ENCODE measurements at places on chromosomes 11 and 22.

- no peak for DNase-seq
Observed at GRCh38 chr11:10803676-10804075, 5.0 kb downstream of the EIF4G2 start.

GRCh38 chr11:118842369-118842768, 41.3 kb upstream of the CXCR5 start:
- no peak for DNase-seq

GRCh38 chr22:35977136-35977535, 51.5 kb downstream of the RBFOX2 start:
- DNase-seq = no peak

- DNase-seq = no peak
Observed at GRCh38 chr11:32231909-32232493, 141.1 kb downstream of the RCN1 start.

DNA sequence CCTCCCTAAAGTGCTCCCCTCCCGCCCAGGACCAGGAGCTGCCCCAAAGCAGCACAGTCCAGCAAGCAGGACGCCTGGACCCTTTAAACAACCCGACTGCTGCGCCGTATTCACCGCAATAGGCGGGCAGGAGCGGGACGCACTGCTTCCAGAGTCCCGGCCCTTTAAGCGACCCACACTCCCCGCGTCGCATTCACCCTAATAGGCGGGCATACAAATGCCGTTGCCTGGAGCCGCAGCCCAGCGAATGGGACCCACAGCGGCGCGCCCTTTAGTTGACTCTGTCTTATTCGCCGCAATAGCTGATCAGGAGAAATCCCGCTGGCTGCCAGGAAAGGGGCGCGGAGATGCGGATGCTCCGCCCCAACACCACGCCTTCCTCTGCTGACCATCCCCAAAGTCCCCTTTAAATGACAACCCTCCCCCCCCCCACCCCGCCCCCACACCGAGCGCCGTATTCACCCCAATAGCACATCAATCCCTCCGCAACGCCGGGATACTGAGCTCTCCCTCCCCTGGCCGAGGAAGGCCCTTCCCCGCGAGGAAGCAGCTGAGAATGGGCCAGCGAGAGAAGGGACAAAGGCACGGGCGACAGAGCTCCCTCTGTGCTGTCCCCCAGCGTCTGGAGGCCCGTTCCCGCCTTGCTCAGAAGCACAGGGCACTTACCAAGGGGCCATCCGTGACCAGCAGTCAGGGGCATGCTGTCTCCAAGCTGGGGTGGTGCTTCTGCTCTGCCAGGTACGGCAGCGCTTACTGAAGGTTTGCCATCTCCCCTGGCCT, 4.7 kb downstream of the OSBPL5 start:
- no peak for DNase-seq

DNA sequence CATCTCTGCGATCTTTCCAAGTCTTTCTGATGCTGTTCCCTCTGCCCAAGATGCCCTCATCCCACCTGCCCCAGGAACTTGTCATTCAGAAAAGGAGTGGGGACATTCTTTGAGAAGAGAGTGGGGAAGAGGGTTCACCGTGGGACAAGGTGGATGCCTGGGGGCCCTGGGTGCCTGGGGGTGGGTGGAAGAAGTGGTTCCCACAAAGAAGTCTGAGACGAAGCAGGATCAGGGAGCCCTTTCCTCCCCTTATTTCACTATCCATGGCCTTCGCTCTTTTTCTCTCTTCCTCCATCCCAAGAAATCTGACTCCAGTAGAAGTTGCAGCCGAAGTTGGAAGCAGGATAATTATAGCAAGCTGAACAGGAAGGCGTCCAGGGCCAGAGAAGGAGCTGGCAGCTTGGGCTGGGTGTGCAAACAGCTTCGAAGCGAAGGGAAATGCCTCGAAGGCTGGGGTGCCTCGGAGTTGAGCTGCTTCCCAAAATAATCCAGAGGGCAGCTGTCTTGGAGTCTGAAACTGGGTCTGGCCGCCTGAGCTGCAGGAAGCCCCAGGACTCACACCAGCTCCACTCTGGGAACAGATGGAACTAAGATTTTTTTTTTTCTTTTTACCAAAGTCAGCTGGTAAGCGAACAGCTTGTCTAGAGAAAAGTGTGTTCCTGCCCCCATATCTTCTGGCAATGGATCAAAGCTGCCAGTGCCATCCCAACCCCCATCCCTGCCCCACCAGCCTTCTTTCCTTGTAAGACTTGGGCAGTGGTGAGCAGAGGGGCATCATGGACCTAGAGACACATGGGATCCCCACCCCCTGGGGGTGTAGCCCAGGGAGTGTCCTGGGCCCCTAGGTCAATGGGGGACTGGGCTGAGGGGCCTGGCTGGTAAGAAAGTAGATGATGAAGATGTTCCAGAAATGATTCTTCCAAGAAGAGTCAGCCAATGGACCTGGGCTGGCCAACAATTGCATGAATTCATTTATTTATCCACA, 31.5 kb downstream of the PARVG start:
- DNase-seq = no peak

DNA sequence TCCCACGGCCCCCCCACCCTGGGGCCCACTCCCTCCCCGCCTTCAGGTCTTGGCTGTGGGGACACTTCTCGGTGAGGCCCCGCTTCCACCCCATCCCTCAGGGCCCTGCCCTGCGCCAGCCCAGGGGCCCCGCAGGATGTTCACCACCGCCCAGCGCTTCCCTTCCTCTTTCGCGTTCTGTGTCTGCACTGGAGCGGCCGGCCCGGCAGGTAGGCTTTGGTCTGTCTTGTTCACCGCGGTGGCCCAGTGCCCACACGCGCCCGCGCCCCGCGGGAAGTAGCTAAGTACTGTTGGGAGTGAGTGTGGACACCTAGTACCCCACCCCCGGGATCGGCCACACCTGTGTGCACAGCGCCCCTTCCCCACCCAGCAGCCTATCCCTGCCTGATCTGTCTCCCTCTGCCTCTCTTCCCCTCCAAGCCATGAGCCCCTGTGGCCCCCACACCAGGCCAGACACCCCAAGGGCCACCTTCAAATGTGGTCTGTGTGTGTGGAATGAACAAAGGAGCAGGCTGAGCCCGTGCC, 85.4 kb downstream of the WNT7B start:
- DNase-seq = no peak

GRCh38 chr11:112961751-112962578, 745 bp downstream of the NCAM1 start:
- no peak for DNase-seq

GRCh38 chr11:82007521-82007920, 726.1 kb downstream of the FAM181B start:
- DNase-seq = no peak

DNA sequence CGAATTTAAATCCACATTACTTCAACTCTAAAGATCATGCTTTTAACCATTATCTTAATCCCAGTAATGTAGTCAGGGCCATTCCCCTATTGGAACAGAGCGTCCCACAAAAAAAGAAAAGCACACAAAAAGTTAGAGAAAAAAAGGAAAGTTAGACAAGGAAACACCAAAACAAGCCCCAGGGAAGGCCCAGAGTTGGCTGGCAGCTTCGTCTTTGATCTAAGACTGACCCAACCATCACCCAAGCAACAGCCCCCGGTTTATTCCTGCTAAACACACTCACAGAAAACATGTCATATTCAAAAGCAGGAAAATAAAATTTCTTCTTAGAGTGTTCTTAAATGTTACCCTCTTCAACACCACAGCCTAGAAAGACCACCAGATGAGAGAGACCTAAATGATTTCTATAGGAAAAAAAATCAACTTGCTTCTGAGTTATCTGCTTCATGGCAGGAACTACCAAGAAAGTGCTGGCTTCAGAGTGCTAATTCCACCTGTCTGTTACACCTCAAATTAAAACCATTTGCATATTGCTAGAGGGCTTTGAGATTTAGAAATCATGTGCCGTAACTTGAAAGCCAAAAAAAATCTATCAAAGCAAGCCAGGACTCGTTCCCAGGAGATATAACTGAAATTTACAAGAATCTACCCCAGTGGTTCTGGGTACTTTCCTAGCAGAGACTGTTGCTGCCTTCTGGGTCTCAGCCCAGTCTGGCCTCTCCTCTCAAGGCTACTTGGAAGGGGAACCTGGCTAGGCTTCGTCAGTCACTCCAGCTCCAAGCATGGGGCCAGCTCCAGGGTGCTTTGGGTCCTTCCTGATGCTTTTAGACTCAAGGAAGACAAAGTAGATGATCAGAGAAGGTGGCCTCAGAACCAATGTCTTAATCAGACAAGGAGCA, 31.2 kb downstream of the POU2AF3 start:
- DNase-seq = no peak

- DNase-seq = no peak
Observed at GRCh38 chr11:133809569-133810491, 35.5 kb downstream of the SPATA19 start.

- no peak for DNase-seq
Observed at GRCh38 chr11:97361812-97362378, 972.1 kb downstream of the JRKL start.

DNA sequence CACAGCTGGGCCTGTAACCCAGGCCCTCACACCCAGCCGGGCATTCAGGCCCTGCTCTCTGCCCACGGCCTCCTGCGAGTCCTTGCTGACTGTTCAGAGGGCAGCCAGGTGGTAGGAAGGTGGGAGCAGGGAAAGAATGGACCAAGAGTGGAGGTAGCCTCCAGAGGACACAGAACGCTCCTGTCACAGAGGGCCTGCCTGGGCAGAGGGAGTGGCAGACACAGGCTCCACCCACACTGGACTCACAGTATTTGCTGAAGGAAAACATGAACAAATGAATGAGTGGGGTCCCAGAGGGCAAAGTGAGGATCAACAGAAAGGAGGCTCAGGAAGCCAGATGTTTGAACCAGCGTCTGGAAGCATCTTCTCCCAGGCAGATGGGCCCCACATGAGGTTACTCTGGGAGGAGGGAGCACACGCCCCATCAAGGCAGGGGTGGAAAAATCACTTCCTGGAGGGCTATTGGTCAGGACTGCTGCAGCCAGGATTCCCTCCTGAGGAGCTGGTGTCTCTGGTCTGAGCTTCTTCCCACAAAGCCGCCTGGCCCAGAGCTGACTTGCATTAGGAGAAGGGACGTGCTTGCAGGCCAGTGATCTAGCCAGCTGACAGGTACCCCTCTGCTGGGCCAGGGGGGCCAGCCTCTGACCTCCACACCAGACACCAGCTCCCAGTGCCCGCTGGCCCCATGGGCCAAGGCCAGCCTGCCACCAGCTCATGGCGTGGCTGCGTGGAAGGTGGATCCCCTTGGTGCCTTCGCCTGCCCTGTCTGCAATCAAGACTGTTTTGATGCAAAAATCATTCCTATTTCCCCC, 84.0 kb downstream of the THAP12 start:
- no peak for DNase-seq

DNA sequence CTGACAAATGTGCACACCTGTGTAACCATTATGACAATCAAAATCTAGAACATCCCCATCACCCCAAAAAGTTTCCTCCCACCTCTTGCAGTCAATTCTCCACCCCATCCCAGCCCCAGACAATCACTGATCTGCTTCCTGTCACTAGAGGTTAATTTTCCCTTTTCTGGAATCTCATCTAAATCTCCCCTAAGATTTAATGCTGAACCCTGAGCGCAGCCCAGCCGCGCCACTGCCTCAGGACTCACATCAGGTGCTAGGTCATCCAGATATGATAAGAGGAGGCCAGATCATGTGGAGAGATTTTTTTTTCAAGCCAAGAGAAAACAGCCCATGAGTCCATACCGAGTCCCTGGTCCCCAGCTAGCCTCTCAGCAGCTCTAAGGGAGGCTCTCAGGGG, 4.3 kb upstream of the TMPRSS13 start:
- no peak for DNase-seq

GRCh38 chr22:26585104-26585790, 4.7 kb downstream of the TPST2 start:
- no peak for DNase-seq

DNA sequence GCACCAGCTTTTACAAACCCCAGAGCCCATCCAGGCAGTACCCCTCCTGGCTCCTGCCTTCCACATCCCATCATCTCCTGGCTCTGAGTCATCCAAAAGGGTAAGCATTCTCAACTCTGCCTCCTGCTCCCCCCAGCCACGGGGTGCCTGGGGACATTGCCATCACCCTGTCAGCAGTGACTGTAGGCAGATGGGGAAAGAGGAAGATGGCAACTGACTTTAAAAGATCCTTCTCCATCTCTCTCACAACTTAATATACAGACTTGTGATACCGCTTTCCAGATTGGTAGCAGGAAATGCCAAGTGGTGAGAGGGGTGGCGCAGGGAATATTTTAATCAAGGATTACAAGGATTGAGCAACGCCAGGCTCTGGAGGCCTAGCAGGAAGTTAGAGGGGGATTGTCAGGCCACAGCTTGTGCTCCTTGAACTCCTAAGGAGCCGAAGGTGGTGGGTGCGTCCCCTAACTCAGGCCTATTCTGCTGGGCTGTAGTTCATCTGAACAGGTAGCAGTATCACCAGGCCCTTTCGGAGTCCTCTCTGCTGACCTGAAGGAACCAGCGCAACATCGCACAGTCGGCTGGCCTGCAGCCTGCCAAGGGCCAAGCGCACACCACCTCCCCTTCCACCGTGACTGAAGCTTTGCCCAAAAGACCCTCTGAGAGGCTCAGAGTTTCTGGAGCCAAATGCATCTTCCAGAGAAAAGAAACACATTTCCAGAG, 83.3 kb downstream of the ZC3H12C start:
- no peak for DNase-seq

- no peak for DNase-seq
Observed at GRCh38 chr11:132264616-132265015, 894.2 kb downstream of the NTM start.

DNA sequence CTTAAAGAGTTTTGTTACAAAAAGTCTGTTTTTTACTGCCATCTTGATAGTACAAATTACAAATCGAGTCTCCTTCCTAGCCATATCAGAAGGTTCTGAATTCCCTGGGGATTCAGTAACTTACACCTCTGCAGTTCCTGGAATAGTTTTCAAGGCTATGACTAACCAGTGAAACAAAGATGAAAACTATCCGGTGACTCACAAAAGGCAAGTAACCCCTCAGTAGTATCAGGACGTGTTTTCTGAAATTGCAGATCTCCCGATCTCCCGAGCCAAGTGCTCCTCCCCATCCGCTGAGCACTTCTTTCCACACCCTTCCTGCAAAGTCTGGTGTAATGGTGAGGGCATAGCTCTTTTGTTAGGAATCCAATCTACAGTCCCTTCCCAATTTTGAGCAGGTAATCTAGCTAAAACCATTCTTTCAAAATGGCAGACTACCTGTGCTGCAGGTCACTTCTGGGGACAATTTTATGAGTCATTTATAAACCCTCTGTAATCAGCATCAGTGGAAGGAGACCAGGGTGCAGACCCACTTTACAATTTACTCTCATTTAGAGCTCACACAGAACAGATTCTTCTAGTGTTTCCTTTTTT, 7.7 kb downstream of the E2F8 start:
- DNase-seq = no peak

DNA sequence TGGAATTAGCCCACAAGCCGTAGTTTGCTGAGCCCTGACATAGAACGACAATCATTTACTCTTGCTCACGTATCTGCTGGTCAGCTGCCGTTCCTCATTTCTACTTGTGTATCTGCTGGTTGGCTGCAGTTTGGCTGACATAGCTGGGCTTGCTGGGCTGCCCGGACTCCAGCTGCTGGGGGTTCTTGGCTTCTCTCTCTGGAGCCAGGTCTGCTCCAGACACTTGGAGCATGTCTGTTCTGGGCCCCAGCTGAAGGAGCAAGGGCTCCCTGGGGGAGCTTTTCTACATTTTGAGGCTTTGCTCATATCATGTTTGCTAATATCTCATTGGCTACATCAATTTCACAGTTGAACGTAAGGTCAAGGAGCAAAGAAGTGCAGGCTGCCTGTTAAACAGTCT, 47.3 kb downstream of the PRDM11 start:
- no peak for DNase-seq

GRCh38 chr11:95144313-95145235, 54.9 kb downstream of the ENDOD1 start:
- DNase-seq = no peak
